ENCODE measurements at places on chromosomes 3 and 15. TPM values are rescaled to one million over a fixed set of nuclear protein-coding genes. Genes with fewer than 3 reads are reported as not detected.

MEX3B gene
- 6.2 TPM for polyA plus RNA-seq

POC1A gene
- polyA plus RNA-seq, result 9.6 TPM

KCNH8 gene
- polyA plus RNA-seq, result 0.15 TPM

CFAP100 gene
- not detected for polyA plus RNA-seq

DUOXA2 gene
- not detected for polyA plus RNA-seq

KLHL6 gene
- polyA plus RNA-seq, result not detected

ROPN1 gene
- not detected for polyA plus RNA-seq

SNX22 gene
- polyA plus RNA-seq, result 0.94 TPM

STAB1 gene
- 0.03 TPM for polyA plus RNA-seq

VGLL3 gene
- polyA plus RNA-seq, result not detected

SH3GL3 gene
- not detected for polyA plus RNA-seq

SHC4 gene
- polyA plus RNA-seq, result 1.9 TPM

ACTRT3 gene
- polyA plus RNA-seq, result 1.2 TPM

GOLGA8T gene
- polyA plus RNA-seq, result 0.06 TPM

GNAT1 gene
- polyA plus RNA-seq, result not detected

NPTN gene
- 183 TPM for polyA plus RNA-seq

RETNLB gene
- not detected for polyA plus RNA-seq

TRPM1 gene
- not detected for polyA plus RNA-seq

KBTBD8 gene
- polyA plus RNA-seq, result 0.55 TPM

POTEB2 gene
- not detected for polyA plus RNA-seq

TOMM70 gene
- 23.2 TPM for polyA plus RNA-seq

FAM107A gene
- 0.02 TPM for polyA plus RNA-seq

CCR9 gene
- polyA plus RNA-seq, result not detected

CASR gene
- not detected for polyA plus RNA-seq

UBAP1L gene
- polyA plus RNA-seq, result 1.8 TPM

SPINT1 gene
- 0.58 TPM for polyA plus RNA-seq

FBLN2 gene
- 4.8 TPM for polyA plus RNA-seq

ZNF860 gene
- polyA plus RNA-seq, result not detected

MAP2K1 gene
- polyA plus RNA-seq, result 25.5 TPM

MYO5C gene
- 1.1 TPM for polyA plus RNA-seq

MYZAP gene
- 0.07 TPM for polyA plus RNA-seq

GALNT15 gene
- polyA plus RNA-seq, result 4.7 TPM

NDN gene
- 31.6 TPM for polyA plus RNA-seq

HEMK1 gene
- polyA plus RNA-seq, result 21.7 TPM

TTC23 gene
- 0.79 TPM for polyA plus RNA-seq

ISLR gene
- polyA plus RNA-seq, result 7.3 TPM

REC114 gene
- polyA plus RNA-seq, result not detected

ITIH1 gene
- not detected for polyA plus RNA-seq

All from SK-N-SH (cell line).